ENCODE measurements at places on chromosomes 5 and 9.

DNA sequence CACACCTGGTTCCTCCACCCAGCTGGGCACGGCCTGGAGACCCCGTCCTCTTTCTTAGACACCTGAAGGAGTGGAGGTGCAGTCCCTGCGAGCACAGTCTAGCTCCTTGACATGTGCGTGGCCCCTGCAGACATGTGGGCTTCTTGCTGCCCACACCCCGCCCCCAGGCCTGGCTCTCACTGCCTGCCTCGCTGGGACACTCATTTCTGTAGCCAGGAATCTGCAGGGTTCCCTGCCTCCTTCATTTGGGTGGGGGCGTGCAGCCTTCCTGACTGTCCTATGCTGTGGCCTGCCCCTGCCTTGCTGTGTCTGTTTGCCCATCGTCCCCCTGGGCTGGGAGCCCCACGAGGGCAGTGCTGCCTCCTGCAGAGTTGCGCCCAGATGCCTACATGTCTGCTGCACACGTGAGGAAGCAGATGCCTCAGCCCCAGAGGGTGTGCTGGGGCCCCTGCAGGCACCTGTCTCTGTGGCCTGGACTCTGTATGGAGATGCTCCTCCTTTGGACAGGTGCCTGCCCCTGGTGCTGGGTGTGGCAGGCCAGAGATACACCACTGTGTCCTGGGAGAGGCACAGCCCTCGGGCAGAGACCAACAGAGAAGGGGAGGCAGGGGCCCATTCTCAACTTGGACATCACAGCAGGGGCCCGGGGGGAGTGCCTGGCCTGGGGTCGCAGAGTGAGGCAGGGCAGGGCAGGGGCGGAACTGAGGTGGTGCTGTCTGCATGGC is 22.6 kb downstream of the FLT4 start:
- no peak for DNase-seq

GRCh38 chr5:127370631-127371030 is 80.0 kb downstream of the MEGF10 start:
- no peak for DNase-seq

- DNase-seq = no peak
Observed at GRCh38 chr9:15370466-15371447, 51.9 kb upstream of the SNAPC3 start.

DNA sequence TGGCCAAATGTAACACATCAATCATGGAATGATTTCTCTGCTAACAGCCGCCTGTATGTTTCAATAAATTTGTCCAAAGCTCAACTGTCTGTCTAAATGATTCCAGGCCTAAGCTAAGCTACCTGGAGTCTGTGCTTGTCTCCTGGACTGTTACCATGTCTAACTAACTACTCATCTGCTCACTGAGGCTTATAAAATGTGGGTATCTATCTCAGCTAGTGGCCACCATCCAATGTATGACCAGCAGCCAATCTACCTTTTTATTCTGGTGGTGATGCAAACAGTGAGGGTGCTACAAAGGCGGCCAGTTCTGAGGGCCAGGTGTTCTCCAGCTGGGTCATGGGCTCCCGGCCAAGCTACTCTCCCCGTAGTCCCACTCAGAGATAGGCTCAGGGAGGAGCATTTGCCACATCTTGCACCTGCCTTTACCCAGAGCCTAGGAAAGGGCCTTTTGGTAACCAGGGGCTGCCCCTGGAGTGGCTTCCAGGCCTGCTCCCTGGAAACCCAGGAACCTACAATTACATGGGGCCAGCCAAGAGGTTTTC is 59.1 kb downstream of the PFDN1 start:
- DNase-seq = no peak

GRCh38 chr9:127303830-127304229 is 39.3 kb downstream of the GARNL3 start:
- DNase-seq = no peak

GRCh38 chr9:4714266-4715016 is 26.6 kb downstream of the AK3 start:
- DNase-seq = no peak

GRCh38 chr9:136775191-136775590 is 10.9 kb upstream of the LCN15 start:
- DNase-seq = no peak

DNA sequence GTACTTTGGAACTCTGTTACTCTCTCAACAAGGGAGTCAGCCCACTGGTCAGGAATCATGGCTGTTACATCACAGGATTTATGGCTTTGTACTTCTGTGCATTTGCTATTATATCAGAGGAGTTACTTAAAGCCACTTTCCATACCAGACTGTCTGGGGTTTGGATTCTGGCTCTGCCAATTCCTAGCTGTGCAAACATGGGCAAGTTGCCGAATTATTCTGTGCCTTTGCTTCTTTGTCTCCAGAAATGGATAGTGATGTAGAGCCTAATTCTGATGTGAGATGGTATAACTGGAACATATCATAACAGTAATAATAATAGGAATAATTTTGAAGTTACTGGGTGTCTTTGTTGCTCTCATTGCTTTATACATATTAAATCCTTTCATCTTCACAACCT is 1047.3 kb upstream of the SEMA6A start:
- no peak for DNase-seq

DNA sequence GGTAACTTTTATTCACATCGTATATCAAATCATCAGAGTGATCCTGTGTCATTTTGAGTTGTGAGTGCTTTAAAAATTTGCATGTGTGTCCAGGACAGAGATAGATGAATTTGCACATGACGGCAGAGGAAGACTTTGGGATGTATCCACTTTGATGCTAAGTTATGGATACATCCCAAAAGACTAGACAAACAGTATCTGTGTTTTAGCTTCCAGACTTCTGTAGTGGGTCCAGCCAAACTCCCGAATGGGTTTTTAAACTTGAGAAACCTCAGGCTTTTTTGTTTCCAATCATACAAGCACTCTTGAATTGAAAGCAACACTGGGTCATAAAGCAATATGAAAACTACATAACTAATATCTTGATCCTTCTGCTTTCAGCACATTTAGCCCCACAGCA is 213.8 kb downstream of the C9orf152 start:
- no peak for DNase-seq

- no peak for DNase-seq
Observed at GRCh38 chr5:116738239-116738614, 163.6 kb upstream of the SEMA6A start.

DNA sequence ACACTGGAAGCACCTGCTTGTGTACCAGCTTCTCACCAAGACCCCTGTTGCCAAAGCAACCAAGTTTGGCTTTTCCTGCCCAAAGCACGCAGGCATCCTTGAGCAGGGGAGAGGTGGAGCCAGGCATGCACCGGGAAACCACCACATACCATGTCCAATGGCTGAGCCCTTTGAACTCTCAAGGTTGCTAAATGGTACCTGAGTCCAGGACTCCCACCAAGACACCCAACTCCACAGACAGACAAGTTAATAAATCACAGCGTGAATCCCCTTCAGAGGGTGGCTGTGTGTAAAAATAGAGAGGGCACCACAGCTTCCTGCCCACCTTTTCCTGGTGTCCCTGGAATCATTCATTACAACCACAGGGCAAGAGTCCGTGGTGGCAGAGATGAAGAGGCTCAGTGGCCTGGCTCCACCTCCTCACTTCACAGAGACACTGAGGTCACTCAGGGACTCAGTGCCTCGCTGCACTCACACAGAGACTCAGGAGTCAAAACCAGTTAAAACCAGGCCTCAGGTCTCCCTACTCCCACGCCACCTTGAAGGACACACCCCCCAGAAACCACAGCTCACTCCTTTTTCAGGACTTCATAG is 143.7 kb downstream of the C5orf15 start:
- no peak for DNase-seq

- DNase-seq = no peak
Observed at GRCh38 chr9:96156171-96156974, 145.6 kb downstream of the HSD17B3 start.

- no peak for DNase-seq
Observed at GRCh38 chr9:95000821-95001220, 274.3 kb downstream of the AOPEP start.

DNA sequence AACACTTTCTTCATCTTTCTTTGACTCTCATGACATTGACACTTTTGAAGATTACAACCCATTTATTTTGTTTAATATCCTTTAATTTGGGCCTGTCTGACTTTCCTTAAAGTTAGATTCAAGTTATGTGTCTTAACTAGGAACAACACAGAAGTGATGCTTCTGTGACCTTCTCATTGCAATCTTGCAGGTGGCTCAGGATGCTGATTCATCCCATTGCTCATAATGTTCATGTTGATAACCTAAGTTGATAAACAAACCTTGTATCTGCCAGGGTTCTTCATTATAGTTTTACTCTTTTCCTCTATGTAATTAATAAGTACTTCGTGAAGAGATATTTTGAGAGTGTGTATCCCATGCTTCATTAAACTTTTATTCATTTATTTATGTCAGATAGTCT is 107.2 kb upstream of the SHB start:
- DNase-seq = no peak

DNA sequence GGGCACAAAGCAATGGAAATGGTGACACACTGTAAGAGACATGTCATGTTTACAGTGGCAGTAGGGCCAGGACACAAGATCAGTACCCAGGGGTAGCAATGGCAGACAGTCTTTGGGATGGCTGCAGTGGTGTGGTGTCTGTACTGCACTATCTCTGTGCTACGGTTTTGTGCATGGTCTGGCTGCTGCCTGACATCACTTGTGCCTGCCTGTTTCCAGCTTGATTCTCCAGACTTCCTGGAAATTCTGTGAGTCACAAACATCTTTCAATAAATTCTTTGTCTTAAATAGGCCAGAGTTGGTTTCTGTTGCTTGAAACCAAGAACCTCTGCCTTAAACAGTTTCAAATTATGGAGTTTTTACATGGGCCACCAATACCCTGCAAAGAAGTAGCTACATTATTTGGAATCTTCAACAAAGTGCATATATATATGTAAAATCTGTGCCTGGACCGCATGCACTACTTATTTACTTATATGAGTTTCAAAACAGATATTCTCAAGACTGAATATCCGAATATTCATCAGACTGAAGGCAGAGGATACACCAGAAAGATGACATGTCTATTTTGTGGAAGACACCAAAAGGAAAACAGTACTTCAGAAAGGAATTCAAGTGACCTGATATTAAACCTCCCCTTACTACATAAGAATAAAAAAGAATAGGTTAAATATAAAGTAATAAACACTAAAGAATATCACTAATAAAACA is 188.1 kb downstream of the RFX3 start:
- DNase-seq = no peak

- DNase-seq = no peak
Observed at GRCh38 chr5:151461312-151461711, 13.9 kb downstream of the SLC36A1 start.

GRCh38 chr9:8346296-8346695 is 546.7 kb upstream of the DMAC1 start:
- DNase-seq = no peak

- no peak for DNase-seq
Observed at GRCh38 chr9:37974506-37975173, 70.7 kb upstream of the SLC25A51 start.

- no peak for DNase-seq
Observed at GRCh38 chr9:136211441-136212344, 6.8 kb upstream of the LHX3 start.

DNA sequence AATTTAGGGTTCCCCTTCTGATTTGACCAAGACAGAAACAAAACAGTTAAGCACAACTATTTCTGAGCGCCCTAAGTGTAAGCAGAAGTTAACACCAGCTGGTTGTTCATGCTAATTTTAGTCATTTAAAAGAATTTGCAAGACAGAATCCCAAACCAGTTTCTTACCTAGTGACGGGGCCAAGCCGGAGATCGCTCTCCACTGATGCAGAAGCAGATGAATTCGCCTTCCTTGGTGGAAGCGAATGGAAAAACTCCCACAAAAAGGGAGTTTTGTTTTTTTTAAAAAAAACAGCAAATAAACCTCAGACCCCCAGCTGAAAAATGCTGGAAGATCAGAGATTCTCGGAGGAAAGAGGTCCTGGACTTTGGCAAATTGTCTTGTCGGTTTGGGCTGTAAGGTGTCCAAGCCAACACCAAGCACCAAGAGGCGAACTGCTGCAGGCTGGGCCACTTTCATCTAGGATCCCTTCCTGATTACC is 47.4 kb upstream of the GLDC start:
- DNase-seq = no peak

DNA sequence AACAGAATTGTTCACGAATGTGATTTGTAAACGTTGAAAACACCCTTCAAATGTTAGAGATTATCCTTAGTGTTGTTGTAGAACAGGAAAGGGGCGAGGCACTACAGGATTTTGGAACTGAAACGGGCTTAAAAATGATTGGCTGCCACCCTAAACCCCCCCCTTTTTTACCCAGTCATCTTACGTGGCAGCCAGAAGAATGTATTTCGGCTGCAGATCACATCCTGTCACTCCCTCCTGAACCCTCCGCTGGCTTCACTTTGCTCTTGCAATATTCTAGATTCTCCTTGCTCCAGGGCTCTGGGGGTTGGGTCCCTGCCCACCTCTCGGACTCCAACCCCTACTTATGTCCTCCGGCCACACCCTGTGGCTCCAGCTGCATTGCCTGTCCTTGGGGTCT is 13.9 kb upstream of the UNC5A start:
- DNase-seq = no peak

GRCh38 chr5:107364443-107365319 is 306.1 kb downstream of the EFNA5 start:
- no peak for DNase-seq

GRCh38 chr5:24368115-24368514 is 276.7 kb downstream of the CDH10 start:
- DNase-seq = no peak

DNA sequence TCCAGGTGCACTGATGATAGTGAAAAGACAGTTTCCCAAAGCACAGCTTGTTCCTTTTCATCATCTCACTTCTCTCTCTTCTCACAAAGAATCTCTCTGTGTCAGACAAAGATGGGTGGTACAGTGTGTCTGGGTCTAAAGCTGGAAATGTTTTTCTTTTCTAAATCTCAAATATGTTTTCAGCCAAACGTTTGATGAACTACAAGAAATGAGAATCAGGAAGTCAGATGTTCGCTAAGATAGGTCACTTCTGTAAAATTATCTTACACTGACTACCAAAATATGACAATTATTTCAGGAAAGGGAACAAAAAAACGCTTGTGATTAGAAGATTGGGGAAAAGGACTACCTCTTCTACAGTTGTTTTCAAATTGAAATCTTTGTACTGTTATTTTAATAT is 708.8 kb downstream of the PTPRD start:
- no peak for DNase-seq

GRCh38 chr5:88188458-88189132 is 80.0 kb downstream of the TMEM161B start:
- DNase-seq = no peak

DNA sequence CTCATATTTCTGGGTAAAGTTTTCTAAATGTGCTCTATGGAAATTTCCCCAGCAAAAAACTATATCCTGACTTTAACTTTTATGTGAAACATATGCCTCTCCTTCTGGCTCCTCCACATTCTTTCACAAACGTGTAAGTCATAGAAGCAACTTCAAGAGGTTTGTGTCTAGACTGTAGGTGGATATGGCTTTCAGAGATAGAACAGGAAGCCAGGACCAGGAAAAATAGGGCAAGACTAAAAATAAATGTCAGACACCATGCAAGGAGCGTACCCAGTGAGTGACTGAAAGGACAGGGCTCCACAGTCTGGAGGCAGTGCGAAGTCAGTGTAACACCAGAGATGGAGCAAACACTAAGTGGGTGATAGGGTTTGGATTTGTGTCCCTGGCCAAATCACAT is 240.7 kb downstream of the COX7C start:
- no peak for DNase-seq

Measured in activated naive CD4-positive, alpha-beta T cell (primary cell).